ENCODE measurements at places on chromosomes 4 and X.
A peak's percentile ranks its signal among the peaks of the same experiment; 100 is the strongest.

DNA sequence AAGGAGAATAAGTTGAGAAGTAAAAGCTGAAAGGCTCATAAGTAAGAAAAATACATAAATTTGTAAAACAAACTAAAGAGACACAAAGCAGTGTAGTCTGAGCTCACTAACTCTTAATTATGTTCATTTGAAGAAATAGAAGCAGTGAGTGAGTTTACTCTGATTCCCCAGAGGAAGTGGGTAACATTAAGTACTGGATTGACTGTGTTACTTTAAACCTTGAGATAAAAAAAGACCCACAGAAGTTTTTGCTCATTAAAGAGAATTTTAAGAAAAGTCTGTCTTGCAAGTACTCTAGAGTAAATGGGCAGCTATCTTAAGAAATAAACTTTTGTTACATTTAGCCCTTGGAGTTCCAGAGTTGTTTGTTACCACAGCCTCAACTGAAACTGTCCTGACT, 2466.9 kb downstream of the PCDH7 start:
- DNase-seq, result no peak

GRCh38 chr4:88526221-88526815, 2.7 kb upstream of the PYURF start:
- no peak for DNase-seq

DNA sequence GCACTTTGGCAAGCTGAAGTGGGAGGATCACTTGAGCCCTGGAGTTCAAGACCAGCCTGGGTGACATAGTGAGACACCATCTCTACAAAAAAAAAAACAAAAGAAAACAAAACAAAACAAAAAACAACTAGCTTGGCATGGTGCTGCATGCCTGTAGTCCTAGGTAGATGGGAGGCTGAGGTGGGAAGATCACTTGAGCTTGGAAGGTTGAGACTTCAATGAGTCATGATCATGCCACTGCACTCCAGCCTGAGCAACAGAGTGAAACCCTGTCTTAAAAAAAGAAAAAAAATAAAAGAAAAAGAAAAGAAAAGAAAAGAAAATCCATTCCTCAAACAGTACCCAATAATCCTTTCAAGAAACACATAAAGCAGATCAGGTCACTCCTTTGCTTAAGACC, 14.9 kb upstream of the ERCC6L start:
- DNase-seq, result no peak

GRCh38 chrX:118189000-118189399, 72.4 kb upstream of the KLHL13 start:
- no peak for DNase-seq

DNA sequence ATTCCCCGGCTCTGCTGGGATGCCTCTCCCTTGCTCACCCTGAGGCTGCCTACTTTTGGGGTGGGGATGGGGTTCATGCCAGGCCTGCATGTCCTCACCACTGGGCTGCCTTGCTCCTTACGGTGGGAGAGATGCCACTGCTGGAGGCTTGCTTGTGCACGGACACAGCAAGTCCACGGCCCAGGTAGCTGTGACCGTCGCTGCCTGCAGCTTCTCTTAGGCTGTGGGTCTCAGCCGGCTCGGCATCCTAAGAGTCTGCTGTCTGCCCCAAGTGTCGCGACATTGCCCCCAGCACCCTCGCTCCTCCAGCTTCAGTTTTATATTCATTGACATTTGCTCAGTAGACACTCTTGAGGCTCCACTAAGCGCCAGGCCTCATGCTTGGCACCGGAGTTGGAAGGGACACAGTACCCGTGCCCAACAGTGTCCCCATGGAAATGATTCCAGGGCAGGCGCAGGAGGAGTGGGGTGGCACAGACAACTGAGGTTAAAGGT, 58.3 kb downstream of the TBC1D14 start:
- no peak for DNase-seq

GRCh38 chr4:1872870-1873269, 1.7 kb downstream of the NSD2 start:
- no peak for DNase-seq

DNA sequence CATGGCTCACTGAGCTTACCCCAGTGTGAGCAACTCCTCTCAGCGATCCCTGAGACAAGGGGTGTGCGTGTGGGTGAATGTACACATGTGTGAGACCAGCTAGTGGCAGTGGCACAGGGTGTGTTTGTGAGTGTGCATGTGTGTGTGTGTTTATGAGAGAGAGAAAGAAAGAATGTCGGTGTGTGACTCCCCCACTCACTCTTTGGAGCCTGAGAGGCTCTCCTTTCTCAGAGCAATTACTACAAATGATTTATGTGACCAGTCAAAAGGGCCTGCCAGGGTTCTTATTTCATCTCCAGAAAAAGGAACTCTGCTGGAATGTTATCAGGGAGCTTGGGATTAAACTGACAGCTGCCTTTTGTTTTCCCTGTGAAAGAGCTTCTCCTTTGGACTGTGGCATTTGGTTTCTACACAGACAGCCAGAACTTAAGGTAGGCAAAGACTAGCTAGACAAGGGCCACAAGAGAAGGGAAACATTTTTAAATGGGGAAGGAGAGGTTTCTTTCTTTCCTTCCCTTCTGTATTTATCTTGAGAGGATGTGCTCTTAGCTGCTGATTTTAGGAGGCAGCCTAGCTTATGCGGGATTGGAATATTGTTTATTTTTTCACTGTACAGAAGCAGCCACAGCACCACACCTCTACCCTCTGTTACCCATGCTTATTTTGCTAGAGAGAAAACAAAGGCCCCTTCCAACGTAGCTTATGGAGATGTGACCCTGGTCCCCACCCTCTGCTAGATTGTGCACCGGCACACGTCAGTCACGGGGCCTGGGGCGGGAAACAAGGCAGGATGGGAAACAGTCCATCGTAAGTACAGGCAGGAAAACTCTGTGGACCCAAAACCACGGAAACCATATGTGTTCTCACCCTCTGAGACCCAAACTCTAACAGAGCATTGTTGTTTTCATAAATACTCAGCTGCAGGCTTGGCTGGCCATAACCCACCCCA, 143.5 kb downstream of the MGST2 start:
- DNase-seq, result no peak

DNA sequence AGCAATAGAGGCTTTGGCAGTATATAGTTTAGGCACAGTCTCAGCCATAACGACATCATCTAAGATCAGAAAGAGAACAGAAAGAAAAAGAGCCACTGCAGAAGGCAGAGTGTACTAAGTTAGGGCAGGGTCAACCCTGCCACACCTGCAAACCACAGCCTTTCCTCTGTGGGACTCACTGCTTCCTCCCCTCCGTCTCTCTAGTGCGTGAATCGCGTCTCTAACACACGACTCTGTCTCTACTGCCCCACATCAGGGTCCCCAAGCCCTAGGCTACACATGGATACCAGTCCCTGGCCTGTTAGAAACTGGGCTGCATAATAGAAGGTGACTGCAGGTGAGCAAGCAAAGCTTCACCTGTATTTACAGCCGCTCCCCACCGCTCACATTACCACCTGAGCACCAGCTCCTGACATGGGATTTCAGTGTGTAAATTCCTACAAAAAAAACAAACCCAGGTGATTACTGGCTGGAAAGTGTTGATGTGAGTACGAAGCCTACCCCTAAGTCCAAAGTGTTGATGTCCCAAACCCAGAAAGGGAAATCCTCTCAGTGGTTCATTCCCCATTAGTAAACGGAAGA, 128.9 kb downstream of the PRKX start:
- no peak for DNase-seq

- peak; percentile 37 for DNase-seq
Measured at GRCh38 chr4:101348995-101349800, 1.9 kb upstream of the PPP3CA start.

DNA sequence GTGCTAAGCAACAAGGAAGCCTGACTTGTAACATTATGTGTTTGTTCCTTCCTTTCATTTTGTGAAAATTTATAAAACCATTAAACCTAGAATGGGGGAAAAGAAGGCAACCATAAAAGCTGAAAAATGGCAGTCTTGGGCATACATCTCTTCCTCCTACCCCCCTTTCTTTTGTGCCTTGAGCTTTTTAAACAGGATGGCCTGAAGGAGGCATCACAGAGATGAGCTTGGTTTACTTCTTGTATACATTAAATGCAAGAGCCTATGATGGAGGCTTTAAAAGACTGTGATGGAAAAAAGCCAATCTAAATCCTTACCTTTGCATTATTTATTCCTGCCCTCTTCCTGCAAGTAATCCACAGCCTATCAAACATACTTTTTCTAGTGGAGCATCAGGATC, 36.2 kb upstream of the ADH7 start:
- no peak for DNase-seq

GRCh38 chr4:155120536-155120935, 87.9 kb upstream of the NPY2R start:
- DNase-seq, result no peak

DNA sequence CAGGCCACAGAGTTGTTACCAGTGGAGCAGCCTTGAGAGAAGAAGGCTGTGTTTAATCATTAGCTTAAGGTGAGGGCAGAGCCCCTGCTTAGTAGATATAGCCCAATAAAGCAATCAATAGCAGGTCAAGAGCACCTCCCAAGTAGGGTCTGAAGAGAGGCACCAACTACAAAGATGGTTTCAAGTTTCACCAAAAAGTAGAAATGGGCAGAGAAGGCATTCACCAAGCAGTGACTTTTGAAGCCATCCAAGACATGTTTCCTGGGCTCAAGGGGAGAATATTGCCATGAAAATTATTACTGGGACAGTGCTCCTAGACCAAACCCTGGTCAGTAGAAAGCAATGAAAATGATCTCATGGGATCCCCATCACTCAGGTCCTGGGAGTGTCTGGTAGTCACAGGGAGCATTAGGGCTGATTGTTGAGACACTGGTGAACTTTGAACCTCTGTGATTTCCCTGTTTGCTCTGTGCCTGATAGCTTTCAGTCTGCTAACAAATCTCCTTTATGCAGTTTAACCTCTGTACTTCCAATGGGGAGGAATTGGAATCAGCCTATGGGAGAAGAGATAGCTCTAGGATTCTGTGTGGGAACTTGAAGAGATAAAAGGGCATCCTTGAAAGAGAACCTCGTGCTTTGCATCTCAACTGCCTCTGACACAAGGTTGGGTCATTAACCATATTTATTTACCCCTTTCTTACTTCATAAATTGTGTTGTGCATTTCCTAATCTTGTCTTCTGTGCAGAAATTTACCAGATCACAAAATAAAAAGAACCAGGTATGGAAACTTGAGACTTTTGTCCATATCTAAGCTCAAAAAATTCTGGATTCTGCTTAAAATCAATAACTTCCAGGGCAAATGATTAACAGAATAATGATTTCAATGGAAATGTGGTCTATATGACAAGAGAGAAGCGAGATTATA, 9.3 kb upstream of the OTC start:
- no peak for DNase-seq

DNA sequence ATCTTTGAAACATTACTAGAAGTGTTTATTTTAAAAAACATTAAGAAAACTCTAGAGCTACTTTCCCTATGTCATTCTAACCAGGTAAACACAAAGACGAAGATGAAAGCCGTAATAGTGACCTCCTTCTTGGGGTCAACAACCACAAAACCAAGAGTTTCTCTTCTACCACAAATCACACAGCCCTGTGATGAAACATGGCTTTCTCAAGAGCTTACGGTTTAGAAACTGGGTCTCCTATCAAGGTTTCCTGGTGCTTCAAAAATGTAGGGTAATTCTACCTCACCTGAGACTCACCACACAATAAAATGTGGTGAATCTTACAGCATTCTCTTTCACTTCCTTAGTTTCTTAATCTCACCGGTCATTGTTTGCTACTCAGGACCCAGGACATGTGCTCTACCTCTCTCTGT, 50.9 kb downstream of the CORIN start:
- no peak for DNase-seq

- DNase-seq, result no peak
Measured at GRCh38 chrX:122787231-122787630, 396.8 kb upstream of the GRIA3 start.

GRCh38 chrX:38798956-38799355, 2.3 kb upstream of the MID1IP1 start:
- no peak for DNase-seq

DNA sequence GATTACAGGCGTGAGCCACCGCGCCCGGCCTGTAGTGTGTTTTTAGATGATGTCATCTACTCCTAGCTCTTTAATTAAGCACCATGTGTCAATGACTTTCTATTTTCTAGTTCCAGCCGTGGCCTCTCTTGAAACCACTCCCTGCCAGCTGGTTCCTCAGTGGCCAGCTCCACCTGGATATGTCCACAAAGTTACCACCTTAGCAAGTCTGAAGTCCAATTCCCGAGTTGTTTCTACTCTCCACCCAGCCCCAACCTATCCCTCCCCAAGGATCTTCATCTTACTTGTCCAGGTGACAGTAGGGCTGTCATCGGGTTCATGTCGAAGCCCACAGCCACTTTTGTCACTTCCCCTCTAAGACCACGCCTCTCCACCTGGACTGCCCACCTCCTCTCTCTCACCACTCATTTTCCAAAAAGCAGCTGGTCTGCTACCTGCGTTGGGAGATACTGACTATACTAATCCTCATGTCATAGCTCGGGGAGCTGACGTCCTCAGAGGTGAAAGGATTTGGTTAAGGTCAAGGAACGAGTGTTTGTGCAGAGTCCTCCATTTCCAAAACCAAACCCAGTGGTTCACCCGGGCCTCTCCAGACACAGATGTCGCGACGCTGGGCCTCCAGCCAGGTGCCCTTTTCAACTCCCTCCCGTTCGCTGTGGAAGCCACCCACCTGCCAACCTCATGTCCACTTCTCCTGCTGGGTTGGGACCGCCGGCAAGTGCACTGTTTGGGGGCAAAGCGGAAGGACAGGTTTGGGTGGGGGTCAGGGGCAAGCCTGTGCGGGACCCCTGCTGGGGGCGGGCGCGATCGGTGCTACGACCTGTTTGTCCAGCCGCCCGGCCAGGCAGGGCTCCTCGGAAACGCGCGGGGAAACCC, 704 bp downstream of the FAM3A start:
- no peak for DNase-seq

- DNase-seq, result no peak
Measured at GRCh38 chrX:17403189-17403691, 28.2 kb downstream of the NHS start.

DNA sequence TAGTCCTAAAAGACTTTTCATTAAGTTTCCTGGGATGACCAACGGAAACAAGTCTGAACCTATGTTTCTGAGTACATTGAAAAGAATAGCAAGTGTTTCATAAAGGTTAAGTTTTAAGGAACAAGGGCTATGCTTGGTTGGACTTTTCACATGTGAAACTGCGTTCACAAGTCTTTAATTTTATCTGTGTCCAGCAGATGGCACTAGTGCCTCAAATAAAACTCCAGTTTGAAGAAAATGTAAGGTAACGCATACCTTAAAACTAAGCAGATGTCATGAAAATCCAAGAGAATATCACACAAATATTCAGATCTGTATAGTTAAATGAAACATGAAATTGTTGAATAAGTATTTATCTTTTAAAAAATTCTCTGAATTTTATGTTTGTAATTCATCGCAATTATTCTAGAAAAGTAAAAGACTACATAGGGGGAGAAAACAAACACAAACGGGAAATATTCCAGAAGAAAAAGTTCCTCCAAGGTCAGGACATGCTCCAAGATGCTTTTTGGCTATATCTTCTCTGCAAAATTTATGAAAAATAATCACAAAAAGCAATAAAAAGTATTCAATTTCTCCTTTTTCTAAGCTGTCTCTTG, 89.6 kb upstream of the MAD2L1 start:
- no peak for DNase-seq
